H1 (cell line): ENCODE measurements at places on chromosomes 7 and 10. TPM values are rescaled to one million over a fixed set of nuclear protein-coding genes. Genes with fewer than 3 reads are reported as not detected.

- no peak for DNase-seq
Observed at GRCh38 chr7:139086454-139086853, 23.1 kb downstream of the ZC3HAV1 start.

GRCh38 chr7:105885387-105886111 lies 9.2 kb upstream of the ATXN7L1 start:
- no peak for DNase-seq

DNA sequence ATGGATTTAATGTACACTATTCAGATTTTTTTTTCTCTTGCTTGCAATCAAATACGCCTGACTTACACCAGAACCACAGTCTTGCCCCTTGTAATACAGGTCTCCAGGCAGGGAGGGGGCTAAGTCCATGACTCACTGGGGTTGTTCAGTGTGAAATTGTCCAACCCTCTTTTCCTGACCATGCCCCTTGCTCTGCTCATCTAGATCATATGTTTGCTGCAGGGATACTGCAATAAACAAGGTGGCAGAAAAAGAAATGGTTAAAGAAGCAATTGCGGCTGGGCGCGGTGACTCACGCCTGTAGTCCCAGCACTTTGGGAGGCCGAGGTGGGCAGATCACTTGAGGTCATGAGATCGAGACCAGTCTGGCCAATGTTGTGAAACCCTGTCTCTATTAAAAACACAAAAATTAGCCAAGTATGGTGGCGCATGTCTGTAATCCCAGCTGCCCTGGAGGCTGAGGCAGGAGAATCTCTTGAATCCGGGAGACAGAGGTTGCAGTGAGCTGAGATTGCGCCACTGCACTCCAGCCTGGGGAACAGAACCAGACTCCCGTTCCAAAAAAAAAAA lies 85.5 kb downstream of the TMEM130 start:
- DNase-seq, result no peak

GRCh38 chr7:6576024-6576866 lies 1.0 kb upstream of the ZDHHC4 start:
- no peak for DNase-seq

DNA sequence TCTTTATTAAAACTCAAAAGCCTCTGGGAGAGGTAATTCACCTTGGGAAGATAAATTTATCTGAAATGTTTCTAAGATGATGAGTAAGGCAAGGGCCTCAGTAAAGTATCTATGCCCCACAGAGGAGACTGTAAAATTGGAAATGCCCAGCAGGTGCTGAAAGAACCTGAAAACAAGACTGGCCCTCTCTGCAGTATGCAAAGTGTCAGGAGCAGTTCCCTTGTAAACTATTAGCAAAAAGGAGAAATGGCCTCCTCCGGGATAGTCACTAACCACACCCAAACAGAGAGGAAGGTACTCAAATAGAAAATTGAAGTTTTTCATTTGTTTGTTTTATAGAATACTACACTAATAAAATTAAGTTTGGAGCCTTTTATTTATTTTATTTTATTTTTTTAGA lies 81.2 kb downstream of the FZD1 start:
- DNase-seq, result no peak

GRCh38 chr10:124320778-124321432 lies 97.8 kb downstream of the OAT start:
- DNase-seq, result no peak

- no peak for DNase-seq
Observed at GRCh38 chr10:76624470-76624869, 1013.1 kb downstream of the KCNMA1 start.

GRCh38 chr10:85558533-85558932 lies 808.1 kb downstream of the GRID1 start:
- no peak for DNase-seq

GRCh38 chr7:44736896-44737295 lies 11.8 kb upstream of the ZMIZ2 start:
- DNase-seq, result no peak

DNA sequence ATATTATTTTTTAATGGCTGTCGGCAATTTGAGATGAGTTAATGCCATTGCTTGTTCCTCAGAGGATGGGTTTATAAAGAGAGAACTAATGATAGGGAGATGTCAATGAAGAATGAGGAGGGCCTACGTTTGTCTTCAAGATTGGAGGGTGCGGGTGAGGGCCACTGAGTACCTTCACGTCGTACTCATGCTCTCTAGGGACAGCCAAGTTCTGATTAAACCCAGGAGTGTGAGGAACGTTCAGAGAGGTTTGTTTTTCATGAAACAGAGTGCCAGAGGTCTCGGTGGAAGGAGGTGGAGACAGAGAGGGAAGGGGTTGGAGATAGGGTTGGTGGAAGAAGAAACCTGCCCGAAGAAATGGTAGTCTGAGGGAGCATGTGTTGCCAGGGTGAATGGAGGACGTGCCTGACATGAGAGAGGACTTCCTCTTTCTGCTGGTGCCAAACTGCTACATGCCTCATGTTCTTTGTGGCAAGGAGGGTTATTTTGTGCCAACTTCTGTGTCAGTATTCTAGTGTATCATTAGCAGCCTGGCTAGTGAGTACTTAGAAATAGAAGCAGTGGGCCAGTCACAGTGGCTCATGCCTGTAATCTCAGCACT lies 8.9 kb downstream of the DHTKD1 start:
- DNase-seq, result no peak

- no peak for DNase-seq
Observed at GRCh38 chr7:88111140-88111743, 108.6 kb downstream of the SRI start.

DNA sequence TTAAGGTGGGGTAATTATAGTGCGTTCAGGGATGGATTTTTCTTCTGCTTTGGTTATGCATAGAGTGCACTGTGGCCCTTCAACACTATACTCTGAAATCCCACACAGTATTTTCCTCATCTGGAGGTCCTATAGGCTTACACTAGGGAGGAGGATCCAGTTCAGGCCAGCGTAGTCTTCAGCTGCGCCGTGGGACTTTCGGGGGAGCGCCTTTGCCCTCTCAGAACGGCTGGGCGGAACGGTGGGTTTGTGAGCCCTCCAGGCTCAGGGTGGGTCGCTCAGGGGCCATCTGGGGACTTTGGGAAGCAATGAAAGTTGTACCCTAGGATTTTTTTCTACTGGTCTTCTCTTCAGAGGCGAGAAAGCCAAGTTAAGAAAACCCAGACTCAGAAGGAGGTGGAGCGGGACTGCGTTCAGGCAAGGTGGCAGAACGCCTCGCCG lies 652 bp upstream of the VPS26A start:
- no peak for DNase-seq

DNA sequence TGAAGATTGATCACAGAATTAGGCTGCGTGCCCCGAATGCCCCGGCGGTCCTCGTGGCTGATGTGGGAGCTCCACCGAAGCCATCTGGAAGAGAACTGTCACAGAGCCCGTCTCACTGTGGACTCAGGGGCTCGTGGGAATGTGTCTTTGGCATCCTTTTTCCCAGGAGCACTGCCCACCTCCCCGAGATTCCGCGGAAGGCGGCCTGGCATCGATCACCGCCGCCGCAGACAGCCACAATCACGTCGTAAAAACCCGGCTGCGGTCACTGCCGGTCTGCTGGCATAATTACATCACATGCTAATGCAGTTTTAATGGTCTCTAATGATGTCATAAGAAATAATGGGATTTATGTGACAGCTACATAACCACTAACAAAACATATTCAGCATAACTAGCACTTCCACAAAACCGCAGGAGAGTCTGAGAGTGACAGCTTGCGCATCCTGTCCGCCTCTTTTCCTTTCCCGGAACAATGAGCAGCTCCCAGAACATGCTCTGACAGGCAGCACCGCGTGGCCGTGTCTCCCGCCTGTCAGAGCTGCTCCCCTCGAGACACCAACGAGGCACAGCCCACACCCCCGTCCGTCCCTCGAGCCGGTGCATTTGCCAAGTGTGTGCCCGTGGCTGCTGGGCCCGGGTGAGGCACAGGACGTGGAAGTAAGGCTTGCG lies 490.0 kb downstream of the PTPRN2 start:
- no peak for DNase-seq

GRCh38 chr7:111409714-111410422 lies 152.4 kb downstream of the IMMP2L start:
- DNase-seq, result no peak

DNA sequence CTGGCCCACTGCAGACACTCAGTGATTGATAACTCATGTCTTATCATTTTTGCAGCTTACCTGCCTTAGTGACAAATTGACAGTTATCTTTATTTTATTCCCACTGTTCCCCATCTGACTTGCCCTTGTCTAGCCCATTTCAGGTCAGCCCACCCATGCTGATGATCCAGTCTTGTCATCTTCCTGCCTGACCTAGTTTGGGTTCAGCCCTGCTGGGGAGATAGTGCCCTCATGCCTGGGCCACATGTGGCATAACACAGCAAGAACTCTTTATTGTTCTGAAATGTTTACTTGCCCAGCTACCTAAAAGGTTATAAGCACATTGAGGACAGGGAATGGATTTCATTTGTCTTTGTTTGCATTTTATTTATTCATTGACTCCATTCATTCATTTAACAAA lies 75.6 kb downstream of the ENTPD1 start:
- DNase-seq, result no peak

DNA sequence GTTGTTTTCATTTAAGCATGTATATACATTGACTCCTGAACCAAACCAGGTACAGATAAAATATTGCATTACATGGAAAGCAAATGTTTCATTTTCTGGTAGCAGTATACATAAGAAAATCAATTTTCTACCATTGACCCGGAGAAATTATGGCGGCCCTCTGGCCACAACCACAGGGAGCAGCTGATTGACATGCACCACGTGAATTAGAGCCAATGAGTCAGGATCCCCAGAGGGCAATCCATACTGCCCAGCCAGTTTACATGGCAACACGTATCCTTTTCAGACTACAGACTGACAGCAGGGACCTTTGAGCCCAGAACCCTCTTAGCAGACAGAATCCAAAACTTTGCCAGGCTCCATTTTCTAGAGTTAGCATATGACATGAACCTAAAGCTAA lies 272.2 kb upstream of the NEBL start:
- no peak for DNase-seq

The NEBL gene
- total RNA-seq, result 10.5 TPM in 2 replicates

The CALML3 gene
- total RNA-seq, result not detected in 2 replicates

The DPP6 gene
- 6.8 and 8.5 TPM in 2 replicates for total RNA-seq
